ENCODE measurements at places on chromosomes 4 and X.
A peak's percentile ranks its signal among the peaks of the same experiment; 100 is the strongest.

DNA sequence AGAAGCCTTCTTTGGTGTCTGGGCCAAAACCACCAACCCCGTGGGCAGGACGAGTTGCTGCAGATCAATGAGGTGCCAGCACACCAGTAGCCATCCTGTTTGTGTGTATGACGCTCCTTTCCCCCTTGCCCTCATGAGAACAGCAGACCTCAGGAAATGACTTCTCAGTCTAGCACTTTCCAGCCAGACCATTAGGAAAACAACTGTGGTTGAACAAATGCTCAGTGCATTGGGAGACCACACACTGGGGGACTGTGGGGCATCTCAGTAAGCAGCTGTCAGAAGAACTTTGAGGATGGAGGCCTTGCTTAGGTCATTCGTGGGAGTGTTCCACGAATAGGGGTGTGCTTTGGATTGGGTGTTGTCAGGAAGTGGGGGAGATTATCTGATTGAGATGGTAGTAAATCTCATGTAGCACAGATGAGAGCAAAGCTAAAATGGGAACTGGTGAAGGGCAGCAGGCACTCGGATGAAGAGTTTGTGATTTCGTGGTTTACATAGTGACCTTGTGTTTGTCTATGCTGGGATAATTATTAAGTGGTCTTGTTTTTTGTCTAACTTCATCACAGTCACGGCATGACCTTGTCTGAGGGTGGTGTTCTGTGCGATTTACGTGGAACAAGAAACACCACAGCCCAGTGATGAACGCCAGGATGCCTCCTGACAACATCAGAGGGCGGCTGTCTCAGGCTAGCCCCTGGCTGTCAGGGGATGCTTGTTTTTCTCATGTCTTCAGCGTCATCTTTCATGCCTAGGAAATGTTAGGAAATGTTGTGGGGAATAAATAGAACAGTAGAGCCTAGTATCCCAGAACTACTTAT is 70.1 kb downstream of the USP46 start:
- DNase-seq: peak; percentile 99

DNA sequence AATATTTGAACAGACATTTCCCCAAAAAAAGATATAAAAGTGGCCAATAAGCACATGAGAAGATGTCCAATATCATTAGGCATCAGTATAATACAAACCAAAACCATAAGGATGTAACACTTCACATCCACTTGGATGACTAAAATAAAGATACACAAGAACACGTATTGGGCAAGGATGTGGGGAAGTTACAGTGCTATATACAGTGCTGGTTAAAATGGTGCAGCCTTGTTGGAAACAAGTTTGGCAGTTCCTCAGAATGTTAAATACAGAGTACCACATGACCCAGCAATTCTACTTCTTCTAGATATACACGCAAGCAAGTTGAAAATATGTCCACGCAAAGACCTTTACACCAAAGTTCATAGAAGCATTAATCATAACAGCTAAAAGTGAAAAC is 58.9 kb downstream of the HAUS3 start:
- peak; percentile 48 for DNase-seq

DNA sequence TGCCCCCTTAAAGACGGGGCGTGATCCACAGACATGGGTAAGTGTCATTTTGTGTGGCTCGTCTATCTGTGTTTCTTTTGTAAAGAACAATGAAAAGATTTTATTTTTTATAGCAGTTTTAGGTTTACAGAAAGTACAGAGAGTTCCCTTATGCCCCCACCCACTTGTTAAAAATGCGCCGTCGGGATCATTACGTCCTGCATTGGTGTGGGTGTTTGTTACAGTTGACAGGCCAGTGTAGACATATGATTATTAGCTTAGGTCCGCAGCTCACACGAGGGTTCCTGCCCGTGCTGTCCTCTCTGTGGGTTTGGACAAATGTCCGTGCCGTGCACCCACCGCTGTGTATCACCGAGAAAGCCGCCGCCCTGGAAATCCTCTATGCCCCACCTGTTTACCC is 50.5 kb downstream of the RGS12 start:
- DNase-seq: no peak

- DNase-seq: no peak
Measured at GRCh38 chrX:122475306-122475705, 708.8 kb upstream of the GRIA3 start.

GRCh38 chr4:120704538-120704937 is 218.0 kb downstream of the PRDM5 start:
- no peak for DNase-seq

DNA sequence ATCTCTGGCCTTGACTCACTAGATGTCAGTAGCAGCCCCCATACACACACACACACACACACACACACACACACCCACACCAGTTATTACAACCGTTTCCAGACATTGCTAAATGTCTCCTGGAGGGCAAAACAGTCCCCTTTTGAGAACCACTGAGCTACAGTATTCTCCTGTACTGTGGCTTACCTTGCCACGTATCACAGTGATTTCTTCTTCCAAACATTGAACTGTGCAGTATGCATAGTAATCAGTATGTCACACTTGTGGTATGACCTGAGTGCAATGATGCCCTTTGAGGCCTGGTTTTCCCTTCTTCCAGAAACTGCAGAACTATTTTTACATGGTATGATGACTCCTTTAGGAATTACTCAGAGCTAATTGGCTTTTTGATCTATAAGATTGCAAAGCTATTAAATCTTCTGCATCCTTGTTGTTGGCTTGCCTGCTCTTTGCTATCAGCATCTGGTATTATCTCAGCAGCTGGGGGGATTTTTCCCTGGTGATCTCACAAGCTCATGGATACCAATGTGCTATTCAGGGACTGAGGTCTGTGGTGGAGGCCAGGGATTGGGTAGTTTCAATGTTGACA is 3.6 kb upstream of the THOC2 start:
- peak; percentile 92 for DNase-seq

- peak; percentile 31 for DNase-seq
Measured at GRCh38 chrX:23656684-23657083, 10.6 kb upstream of the PRDX4 start.

DNA sequence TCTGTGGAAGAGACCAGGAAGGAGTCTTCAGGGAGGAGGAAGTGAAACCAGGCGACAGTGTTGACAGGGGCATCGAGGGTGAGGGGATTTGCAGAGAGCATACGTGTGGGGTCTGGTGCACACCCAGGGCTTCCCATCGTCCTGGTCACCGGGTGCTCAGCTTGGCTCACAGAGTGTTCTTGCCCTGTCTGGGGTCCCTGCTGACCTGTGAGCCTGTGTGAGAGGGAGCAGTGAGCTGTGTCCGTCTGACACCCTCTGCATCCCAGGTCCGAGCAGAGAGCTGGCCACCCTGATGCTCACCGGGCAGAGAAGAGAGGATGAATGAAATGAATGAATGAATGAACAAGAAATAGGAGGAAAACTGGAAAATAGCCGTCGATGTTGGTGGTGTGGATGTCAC is 46.5 kb downstream of the CPZ start:
- no peak for DNase-seq
